NCI-H187 (cell line): ENCODE measurements at places on chromosomes 7 and 10.

DNA sequence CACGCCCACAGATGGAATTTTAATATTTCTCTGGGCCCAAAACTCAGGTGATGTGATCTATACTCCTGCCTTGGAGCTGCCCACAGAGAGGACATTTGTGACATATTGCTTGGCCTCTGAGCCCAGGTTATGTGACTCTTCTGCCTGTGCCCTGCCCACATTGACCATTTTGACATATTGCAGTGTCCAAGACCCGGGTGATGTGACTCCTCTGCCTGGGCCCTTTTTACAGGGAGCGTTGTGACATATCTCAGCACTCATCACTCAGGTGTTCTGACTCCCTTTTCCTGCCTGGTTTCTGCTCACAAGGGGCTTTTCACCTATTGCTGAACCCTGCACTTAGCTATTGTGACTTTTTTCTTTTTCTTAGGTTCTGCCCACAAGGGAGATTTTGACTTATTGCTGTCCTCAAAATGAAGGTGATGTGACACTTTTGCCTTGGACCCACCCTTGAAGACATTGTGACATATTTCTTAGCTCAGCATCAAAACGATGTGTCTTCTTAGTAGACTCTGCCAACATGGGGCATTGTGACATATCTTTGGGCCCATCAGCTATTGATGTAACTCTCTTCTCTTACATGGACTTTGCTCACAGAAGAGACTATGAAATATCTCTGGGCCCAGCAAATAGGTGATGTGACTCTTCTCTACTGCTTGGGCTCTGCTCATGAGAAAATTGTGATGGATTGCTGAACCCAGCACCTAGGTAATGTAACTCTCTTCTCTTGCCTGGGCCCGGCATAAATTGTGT is 11.0 kb upstream of the ZNF107 start:
- no peak for DNase-seq

DNA sequence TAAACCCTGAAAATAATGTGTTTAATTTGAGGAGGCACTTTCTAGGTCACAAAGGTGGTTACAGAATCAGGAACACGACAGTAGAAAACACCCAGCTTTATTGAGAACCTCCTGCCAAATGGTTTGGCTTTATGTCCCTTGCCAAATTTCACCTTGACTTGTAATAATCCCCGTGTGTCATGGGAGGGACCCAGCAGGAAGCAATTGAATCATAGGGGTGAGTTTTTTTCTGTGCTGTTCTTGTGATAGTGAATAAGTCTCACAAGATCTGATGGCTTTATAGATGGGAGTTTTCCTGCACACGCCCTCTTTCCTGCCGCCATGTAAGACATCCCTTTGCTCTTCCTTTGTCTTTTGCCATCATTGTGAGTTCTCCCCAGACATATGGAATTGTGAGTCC is 193.8 kb upstream of the KLF6 start:
- no peak for DNase-seq

GRCh38 chr7:25427721-25428120 is 199.4 kb upstream of the NPVF start:
- DNase-seq, result no peak

DNA sequence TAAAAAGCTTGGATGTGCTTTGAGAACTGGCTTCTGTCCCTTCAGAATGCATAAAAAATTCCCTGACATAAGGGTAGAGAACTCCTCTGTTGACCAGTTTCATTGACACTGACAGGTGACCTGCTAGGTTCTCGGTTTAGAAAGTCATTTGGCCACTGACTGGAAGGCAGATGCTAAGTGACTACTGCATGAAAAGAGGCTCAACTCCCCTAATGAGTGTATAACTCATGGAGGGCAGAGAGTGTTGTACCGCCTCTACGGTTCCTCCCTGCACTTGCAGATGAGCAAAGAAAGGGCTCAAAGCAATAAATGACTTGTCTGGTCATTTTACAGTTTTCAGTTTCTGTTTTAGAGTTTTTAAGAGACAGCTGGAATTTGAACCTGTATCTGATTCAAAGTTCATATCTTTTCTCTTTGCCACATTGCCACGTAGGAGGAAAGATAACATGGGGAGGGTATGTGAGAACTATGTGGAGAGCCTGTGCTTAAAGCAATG is 2.9 kb upstream of the FGL2 start:
- DNase-seq, result no peak
